ENCODE measurements at places on chromosomes 1 and 21.

DNA sequence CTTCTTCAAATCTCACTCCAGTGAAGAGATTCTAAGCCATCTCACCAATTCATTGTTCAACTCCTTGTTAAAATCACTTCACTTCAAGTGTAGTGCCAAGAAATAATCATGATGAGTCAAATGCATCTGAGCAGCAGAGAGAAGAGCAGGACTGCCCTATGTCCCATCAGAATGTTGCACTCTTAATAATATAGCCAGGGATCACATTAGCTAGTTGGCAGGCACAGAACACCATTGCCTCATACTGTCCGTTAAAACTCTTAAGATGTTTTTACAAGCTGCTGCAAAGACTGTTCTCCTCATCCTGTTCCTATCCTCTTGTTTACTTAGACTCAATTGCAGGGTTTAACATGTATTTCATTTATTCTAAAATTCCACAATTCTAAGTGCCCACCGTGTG is 432.9 kb downstream of the PLPP3 start:
- DNase-seq = no peak

DNA sequence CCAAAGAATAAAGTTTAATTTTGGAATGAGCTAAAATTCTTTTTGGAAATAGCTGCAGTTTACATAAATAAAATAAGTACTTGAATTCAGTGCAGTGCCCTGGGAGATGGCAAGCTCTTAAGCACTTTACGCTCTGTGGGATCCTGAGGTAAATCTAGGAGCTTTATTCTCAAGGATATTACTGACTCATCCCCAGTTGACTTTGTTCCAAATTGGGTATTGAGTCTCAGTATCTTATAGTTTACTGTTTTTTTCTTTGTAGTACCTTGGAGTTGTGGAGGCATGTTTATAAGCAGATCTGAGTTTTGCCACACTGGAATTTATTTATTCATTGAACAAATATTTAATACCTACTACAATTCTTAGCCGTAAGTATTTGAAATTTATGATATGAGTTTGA is 27.4 kb upstream of the HRNR start:
- no peak for DNase-seq

- no peak for DNase-seq
Observed at GRCh38 chr1:67723620-67724019, 38.6 kb downstream of the GADD45A start.

GRCh38 chr1:230930986-230931385 is 47.7 kb downstream of the TTC13 start:
- no peak for DNase-seq

GRCh38 chr1:27592931-27593677 is 10.8 kb downstream of the AHDC1 start:
- no peak for DNase-seq

GRCh38 chr1:59290193-59290949 is 6.5 kb upstream of the FGGY start:
- peak; percentile 26 for DNase-seq

DNA sequence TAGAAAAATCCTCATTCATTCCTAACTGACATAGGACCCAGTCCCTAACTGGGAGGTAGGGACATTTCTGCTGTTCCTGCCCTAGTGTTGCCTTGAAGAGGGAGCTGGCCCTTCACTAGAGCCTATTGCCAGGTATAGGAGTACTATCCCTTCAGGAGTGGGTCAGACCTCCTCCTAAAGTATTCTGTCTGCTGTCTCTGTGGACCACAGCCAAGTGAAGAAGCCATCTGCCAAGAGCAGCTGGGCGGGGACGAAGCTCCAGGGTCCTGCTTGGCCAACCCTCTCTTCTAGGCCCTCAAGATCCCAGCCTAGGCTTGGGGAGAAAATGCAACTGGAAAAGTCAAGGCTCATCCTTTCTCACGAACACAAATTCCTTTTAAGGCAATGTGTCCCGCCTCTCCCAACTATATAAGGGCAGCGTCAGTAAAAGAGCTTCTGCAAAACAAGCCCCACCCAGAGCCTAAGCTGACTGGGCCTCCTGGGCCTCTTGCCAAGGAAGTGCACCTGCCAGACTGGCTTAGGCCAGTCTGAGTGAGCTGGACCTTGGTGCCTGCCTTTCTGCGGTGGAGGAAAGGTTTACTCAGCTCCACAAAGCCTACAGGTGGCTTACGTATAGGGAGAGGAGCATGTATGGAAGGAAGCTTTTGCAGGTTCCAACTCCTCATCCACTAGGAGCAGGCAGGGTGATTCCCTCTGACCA is 638 bp upstream of the TUFT1 start:
- peak; percentile 99 for DNase-seq
